ENCODE measurements at places on chromosomes 7 and 10.
A peak's percentile ranks its signal among the peaks of the same experiment; 100 is the strongest.

GRCh38 chr7:143929224-143929920 is 5.7 kb upstream of the OR2F2 start:
- no peak for DNase-seq

GRCh38 chr10:129727495-129727894 is 236.6 kb downstream of the EBF3 start:
- no peak for DNase-seq

DNA sequence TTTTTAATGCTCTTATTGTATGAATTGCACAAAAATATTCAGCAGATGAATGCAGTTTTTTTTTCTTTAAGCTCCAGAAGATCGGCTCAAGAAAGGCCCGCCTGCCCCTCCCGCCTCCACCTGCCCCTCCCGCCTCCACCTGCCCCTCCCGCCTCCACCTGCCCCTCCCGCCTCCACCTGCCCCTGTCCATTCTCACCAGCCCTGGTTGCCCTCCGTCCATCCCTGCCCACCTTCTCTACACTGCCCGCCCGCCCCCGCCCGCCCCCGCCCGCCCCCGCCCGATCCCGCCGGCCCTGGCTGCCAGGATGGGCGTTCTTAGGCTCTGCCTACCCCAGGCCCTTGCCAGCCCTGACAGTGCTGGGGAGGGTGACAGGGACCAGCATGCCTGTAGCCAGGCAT is 67.4 kb downstream of the GLRX3 start:
- no peak for DNase-seq

DNA sequence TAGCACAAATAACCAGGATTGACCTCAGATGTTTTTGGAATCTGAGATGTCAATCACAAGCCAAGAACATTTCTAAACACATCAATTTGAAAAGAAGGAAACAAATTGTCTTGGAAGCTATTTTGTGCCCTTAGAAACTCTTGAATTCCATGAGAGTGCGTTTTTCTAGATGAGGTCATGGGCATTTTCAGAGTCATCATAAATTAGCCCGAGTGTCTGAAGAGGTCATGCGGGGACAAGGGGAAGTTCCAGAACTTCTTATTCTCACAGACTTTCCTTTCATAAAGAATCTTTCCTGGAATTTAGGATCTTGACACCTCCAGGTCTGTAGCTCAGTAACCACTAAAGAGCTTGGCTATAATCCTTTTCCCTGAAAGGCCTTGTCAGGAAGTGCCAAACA is 28.2 kb downstream of the IL2RA start:
- DNase-seq = no peak

DNA sequence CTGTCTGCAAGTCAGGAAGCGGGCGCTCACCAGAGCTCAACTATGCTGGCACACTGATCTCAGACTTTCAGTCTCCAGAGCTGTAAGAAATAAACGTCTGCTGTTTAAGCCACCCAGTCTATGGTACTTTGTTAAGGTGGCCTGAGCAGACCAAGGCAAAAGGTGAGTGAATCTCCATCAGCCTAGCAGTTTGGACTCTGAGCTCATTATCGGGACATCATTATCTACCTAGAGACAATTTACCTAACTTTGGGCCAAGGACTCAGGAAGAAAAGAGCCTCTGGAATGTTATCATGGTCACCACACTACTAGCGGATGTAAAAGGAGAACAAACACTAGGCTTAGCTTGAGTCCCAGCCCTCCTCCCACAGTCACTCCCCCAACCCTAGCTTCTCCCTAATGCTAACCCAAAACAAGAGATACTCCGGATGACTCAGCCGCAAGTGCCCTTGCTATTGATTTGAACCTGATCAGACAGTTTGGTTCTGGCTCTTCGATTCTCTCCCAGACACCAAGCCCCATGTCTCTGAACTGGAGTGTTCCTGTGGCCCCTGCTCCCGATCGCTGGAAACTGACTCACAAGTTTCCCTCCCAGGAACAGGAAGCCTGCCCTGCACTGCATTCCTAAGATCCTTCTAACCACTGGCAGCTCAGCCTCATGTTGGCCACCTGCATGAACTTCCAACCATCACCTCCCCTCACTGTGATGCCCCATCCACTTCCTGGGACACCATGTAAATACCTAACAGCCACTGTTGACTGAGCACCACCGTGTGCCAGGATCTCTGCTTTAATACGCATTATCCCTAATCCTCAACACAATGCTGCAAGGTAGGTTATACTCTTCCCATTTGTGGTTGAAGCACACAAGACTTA is 34.5 kb downstream of the CREB3L2 start:
- DNase-seq = no peak

DNA sequence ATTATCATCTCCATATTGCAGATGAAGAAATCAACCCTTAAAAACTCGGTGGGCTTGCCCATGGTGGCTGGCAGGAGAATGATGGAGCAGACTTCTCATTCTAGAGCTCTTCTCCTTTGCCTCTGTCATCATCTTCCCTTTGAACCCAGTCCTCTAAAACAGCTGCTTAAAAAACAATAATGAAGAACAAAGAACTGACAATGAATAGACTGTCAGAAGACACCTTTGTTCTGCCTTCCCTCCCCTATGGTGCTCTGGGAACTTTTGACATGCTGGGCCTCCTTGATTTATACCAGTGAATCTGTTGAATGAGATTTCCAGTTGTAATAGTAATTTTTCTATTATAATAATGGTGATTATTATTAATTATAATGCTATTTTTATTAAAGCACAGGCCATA is 103.0 kb downstream of the SORCS3 start:
- no peak for DNase-seq

DNA sequence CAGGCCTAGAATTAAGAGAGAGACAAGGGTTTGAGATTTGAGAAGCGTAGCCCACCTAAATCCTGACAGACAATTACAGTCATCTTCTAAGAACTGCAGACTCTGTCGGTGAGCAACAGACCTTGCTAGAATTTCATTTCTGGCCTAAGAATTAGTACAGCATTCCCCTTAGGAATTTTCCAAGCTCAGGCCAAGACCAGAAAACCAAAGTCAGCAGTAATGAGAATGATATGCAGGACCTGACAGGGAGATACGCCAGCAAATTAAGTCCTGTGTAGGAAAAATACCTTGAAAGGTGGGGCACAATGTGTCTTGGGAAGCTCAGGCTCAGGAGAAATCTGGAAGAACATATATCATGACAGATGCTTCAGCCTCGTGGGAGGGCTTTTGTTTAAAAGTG is 52.7 kb upstream of the HERPUD2 start:
- no peak for DNase-seq

- DNase-seq = no peak
Observed at GRCh38 chr7:22338411-22338810, 18.5 kb downstream of the RAPGEF5 start.

- no peak for DNase-seq
Observed at GRCh38 chr7:15158141-15158810, 255.7 kb upstream of the DGKB start.

DNA sequence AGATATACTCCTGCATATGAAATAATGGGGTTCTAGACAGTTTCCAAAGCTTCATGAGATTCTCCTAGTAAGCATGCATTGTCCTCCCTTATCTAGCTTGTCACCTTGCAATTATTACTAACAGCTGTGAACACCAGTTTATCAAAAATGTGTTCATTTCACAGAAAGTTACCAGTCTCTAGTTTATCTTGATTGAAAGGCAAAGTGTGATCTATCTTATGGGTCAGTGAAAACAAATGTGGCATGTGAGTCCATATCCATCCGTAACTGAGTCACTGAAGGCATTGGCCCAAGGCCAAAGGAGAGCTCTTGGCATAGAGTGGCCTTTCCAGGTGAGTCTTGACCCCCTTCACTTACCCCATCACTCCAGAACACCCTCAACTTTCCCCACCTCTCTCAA is 53.2 kb downstream of the GSAP start:
- no peak for DNase-seq

DNA sequence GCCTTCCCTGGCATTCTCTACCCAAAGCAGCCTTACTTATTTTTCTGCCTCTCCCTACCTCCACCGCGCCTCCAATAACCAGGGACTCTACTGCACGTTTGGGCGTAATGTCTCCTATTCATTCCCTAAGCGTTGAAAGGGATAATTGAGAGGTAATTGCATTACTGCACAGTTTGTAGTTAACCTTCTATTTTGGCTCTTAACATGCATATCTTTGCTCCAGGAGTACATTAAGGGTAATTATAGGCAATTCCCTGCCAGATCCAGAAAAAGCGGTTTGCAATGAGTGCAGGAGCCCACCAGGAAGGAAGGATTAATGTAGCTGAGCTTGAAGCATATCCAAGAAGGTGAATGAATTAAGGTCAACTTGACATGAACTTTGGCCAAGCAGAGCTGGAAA is 558.4 kb downstream of the TYW1 start:
- no peak for DNase-seq

DNA sequence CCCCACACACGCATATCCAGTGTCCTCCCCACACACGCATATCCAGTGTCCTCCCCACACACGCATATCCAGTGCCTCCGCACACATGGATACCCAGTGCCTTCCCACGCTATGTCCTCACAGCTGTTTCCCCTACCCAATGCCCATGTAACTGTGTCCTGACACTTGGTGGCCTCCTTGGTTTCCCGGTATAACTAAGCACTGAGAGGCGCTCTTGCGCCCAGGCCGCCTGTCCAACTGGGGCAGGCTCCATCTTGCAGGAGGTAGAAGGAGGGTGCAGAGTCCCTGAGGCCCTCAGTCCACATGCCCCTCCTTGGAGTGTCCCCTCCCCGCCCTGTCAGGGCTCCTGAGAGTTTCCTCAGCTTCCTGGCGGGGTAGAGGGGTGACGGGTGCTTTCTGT is 535.6 kb downstream of the DNAJB6 start:
- no peak for DNase-seq

GRCh38 chr7:138137423-138138171 is 61.3 kb downstream of the AKR1D1 start:
- DNase-seq = no peak

GRCh38 chr7:43044511-43044910 is 67.9 kb upstream of the HECW1 start:
- DNase-seq = no peak

- no peak for DNase-seq
Observed at GRCh38 chr7:40301486-40302068, 166.8 kb downstream of the SUGCT start.

DNA sequence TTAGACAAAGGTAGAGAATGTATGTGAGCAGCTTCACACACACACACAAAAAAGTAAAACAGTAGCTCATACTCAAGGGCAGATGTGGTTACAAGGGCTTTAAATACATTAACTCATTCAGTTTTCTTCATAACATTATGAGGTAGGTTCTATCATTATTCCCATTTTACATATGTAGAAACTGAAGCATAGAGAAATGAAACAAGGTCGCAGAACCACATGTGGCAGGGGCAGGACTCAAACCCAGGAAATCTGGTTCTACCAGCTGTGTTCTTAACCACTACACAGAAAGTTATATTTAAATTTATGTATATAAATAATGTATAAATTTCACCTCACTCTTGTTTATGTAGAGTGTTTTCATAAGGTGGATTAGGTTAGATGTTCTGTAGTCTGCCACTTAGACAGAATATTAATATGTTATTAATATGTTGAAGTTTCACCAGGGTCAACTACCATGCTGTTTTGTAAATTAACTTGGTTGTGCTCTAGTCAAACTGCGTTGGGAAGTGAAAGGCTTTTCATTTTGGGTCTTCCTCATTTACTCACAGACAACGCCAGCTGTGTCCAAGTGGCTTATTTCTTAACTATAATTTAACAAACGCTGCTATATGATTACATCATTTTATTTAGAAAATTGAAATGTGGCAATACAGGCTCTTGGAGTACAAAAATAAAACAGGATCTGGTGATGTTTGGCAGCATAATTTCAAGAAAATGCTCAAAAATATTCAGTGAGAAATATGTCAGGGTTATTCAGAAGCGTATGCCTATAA is 138.4 kb downstream of the MDFIC start:
- DNase-seq = no peak

GRCh38 chr10:46229144-46229563 is 57.6 kb upstream of the ANTXRL start:
- DNase-seq = peak; percentile 68

- no peak for DNase-seq
Observed at GRCh38 chr7:92697012-92697411, 106.8 kb upstream of the FAM133B start.

- no peak for DNase-seq
Observed at GRCh38 chr7:44213206-44213876, 12.6 kb downstream of the YKT6 start.

DNA sequence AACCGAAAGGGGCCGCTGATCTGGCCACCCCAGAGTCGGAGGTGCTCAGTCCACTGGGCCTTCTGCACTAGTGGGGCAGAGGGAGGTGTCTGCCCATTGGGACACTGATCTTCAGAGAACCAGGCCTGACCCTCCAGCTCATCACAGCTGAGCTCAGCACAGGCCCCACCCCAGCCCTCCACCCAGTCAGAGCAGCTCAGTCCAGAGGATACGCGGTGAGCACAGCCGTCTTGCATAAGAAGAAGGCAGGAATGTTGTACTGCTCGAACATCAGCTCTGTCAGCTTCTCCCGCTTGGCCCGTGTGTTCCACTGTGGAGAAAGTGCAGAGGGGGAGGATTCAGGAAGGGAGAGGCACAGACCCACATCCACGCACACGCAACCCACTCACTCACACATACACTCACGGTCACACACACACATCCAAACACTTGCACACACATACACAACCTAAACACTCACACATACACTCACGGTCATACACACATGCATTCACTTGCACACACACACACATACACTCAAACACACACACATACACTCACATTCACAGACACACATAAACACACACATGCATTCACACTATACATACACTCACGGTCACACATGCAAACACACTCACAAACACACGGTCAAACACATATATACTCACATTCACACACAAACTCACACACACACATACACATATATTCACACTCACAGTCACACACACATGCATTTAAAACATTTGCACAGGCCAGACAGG is 6.3 kb downstream of the ACTL6B start:
- no peak for DNase-seq

GRCh38 chr7:150910996-150911422 is 58.7 kb downstream of the AOC1 start:
- no peak for DNase-seq

DNA sequence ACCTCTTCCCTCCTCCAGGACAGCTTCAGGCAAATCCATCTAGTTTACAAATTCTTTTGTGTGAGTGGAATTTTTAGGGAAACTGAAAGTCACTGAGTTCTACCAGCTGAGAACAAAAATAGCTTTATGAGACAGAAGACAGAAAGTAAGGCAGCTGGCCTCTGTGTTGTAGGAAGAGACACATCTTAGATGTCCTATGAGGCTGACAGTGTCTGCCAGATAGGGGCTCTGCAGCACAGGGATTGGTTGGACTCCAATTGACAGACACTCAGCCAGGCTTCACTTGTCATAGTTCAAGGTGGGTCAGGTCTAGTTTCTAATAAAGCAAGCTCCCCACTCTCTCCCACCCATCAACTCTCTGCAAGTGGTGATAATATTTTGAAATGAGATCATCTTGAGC is 574.9 kb downstream of the CCSER2 start:
- DNase-seq = no peak

- no peak for DNase-seq
Observed at GRCh38 chr10:11863353-11864109, 40.4 kb downstream of the PROSER2 start.

GRCh38 chr7:4189131-4189570 is 492.9 kb upstream of the FOXK1 start:
- DNase-seq = no peak

- no peak for DNase-seq
Observed at GRCh38 chr7:34612661-34613060, 45.4 kb upstream of the NPSR1 start.

GRCh38 chr10:26573674-26574073 is 123.8 kb upstream of the PDSS1 start:
- DNase-seq = no peak

Measured in HEK293T (cell line).